Stimulated activated CD8-positive, alpha-beta memory T cell treated with anti-CD3 and anti-CD28 coated beads, Interleukin-4, amount 100 ng/mL, for 1 hour (primary cell): ENCODE measurements at places on chromosomes 2 and 18.

DNA sequence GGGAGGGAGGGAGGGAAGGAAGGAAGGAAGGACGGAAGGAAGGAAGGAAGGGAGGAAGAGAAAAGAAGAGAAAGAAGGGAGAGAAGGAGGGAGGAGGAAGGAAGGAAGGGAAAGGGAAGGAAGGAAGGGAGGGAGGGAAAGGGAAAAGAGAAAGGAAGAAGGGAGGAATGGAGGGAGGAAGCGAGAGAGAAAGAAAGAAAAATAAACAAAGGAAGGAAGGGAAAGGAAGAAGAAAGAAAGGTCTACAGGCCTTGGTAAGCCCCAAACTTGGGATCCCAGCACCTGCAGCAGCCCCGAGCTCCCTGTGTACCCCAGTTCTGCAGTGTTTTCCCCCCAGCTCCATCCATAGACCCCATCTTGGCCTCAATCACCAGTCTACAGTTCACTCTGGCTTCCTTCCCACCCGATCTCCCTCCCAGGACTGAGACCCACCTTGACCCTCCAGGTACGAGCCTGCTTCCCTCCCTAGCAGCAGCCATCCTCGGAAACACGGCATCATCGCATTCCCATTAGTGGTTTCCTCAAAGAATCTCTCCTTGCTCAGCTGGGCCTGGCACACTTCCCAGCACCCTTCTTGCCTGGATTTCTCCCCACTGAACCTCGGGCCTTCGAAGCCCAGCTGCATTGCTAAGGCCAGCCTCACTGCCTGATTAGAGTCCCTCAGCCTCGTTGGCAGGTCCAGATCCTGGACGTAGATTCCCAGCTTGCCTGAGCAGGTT lies 46.1 kb upstream of the SH3BP4 start:
- DNase-seq = no peak

DNA sequence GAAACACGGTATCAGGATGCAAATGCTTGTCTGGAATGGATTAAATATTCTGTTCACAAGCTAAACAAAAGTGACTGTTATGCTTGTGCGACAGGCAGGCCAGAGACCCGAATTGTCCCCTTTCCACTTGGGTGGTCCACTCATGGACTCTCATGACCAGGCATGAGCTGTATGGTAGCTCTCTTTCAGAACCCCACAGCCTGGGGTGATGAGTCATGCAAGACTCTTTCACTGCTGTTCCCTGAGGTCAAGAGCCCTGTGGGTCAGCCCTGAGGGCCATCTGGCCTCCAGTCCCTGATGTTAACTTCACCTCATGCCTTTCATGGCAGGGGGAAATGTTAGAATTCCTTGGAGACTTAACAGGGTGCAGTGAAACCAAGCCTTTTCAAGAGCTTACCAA lies 13.7 kb upstream of the SAP130 start:
- no peak for DNase-seq

GRCh38 chr2:120466704-120467054 lies 120.7 kb downstream of the INHBB start:
- DNase-seq = no peak

GRCh38 chr2:733001-733400 lies 55.8 kb upstream of the TMEM18 start:
- no peak for DNase-seq

- no peak for DNase-seq
Measured at GRCh38 chr2:191959209-191959608, 112.3 kb upstream of the CAVIN2 start.
